ENCODE measurements at places on chromosomes 11 and 22.

DNA sequence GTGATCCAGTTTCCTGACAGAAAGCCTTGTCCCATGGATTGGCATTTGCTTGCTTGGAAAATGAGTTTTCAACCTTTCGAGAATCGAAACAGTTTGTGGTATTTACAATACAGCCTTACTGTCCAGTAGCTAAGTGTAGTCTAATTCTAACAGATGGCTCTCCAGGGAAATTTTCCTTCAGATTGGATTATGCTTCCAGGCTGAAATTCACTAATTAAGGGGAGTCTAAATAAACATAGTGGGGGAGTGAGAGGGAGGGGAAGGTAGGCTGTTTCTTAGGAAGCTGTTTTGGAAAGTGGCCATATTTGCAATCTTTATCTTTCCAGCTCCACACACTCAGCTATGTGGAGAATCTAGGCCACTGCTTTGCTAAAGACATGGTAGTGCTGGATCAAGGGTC is 81.3 kb downstream of the SYT9 start:
- DNase-seq, result no peak

- DNase-seq, result peak; percentile 27
Observed at GRCh38 chr11:66068923-66069714, 953 bp upstream of the PACS1 start.

DNA sequence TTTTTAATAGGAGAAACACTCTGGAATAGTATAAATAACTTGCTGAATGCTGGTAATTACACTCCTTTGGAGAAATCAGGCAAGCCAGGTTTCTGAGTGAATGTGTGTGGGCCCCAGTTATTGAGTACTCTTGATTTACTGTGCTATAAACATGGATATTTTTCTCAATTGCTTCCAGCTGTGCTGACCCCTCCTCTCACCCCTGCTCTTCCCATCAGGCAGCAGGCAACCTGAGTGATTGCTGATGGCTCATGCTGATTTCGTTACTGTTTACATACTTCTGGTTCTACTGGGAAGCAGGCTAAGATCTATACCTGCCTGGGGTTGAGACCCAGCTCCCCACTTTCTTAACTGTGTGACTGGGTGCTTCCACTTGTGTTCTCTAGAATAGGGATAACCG is 68.5 kb downstream of the DHCR7 start:
- DNase-seq, result no peak

DNA sequence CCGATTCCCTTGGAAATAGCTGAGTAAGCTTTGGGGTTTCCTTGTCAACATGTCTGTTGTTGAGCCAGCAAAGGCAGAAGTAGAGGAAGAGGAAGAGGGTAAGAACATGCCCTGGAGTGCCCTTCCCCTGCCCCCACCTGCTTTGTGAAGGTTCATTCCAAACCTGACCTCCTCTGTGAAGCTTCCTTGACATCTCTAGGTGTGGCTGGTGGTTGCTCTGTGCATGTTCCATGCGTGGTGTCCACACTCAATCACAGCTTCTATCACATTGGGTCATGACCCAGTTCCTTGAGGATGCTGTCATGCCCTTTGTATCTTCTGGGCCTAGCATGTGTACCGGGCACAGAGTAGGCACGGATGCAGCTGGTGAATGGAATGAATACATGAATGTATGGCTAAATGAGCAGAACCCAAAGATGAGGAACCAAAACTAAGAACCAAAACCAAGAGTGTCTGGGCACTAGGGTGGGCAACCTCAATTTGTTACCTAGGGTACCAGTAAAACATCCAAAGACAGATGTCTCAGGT is 23.7 kb upstream of the FXYD6 start:
- DNase-seq, result no peak

- DNase-seq, result no peak
Observed at GRCh38 chr11:2259897-2260451, 10.4 kb downstream of the ASCL2 start.

DNA sequence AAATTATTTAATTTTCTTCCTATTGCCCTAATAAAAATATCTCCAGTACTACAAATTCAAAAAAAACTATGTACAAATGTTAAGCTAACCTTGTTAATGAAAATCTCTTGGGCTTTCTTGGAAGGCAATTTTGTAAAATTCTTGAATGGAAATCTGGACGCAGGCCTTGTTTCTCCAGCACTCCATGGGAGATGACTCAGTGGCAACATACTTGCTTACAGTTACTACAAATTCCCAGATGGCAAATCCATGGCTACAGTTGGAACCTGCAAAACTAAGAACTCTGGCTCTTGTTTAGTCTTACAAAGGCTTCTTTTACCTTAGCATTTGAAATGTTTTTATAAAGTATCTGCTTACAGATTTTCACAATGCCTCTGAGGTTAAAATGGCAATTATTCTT is 725.2 kb downstream of the DLG2 start:
- no peak for DNase-seq

DNA sequence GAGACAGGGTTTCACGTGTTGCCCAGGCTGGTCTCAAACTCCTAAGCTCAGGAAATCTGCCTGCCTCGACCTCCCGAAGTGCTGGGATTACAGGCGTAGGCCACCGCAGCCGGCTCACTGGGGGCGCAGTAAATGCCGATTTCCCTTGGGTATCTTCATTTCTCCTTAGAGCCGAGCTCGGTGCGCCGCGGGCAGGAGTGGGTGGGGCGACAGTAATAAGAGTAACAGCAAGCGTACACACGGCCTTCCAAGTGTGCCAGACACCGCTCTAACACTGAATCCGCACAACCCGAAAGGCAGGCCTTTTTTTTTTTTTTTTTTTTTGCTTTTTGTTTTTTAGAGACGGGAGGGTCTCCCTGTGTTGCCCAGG is 500 bp upstream of the ADSL start:
- peak; percentile 33 for DNase-seq

DNA sequence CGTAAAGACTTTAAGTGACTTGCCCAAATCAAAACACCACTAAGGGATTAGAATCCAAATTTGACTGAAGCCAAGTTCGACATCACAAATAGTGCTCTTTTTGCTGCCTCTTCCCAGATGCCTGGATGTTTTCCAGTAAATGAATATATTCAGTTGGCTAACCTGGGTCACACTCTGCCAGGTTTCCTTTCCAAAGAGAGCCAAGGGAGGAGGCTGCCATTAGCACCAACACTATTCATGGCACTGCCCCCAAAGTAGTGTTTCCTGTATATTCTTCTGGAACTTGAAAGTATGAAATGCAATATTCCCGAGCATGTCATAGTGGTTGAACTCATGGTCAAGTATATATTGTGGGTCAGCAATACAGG is 219.3 kb upstream of the UBASH3B start:
- DNase-seq, result no peak

GRCh38 chr11:12724301-12725054 is 50.3 kb downstream of the TEAD1 start:
- no peak for DNase-seq

- DNase-seq, result no peak
Observed at GRCh38 chr11:130825561-130825960, 90.7 kb downstream of the SNX19 start.

DNA sequence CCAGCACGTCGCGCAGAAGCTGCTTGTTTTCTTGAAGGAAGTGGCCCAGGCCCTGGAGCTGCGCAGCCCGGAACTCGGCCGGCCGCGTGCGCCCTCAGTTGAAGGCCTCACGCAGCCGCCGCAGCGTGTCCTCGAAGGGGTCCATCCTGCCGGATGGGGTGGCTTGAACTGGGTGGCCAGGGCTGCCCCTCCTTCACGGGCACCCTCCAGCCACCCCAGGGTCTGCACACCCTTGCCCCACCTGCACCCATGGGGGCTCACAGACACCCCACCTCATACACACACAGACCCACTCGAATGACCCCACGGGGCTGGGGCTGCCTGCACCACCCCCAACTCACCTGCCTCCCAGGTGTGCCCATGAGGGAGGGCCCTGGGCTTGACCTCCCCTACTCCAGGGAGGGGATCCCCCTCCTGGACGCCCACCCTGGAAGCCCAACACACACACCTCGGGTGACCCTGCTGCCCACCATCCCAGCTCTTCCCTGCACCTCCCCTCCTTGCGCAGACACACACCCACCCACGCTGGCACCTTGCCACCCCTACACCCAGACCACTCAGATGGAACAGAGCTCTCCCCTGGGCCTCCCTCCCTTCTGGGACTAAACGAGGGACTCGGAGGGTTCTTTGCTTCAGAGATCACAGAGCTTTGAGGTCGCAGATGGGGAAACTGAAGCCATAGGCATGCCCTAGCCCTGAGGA is 6.8 kb downstream of the ALDH3B2 start:
- DNase-seq, result no peak
